ENCODE measurements at places on chromosomes 7 and 10.

- DNase-seq, result no peak
These were observed 10.8 kb downstream of the COL1A2 start for GRCh38 chr7:94405506-94405905.

- DNase-seq, result no peak
These were observed 485.1 kb downstream of the SEMA3D start for GRCh38 chr7:84701524-84702306.

- no peak for DNase-seq
These were observed 26.0 kb upstream of the GJD4 start for GRCh38 chr10:35579116-35579515.

- DNase-seq, result no peak
These were observed 233.7 kb upstream of the PTN start for GRCh38 chr7:137577184-137577583.

DNA sequence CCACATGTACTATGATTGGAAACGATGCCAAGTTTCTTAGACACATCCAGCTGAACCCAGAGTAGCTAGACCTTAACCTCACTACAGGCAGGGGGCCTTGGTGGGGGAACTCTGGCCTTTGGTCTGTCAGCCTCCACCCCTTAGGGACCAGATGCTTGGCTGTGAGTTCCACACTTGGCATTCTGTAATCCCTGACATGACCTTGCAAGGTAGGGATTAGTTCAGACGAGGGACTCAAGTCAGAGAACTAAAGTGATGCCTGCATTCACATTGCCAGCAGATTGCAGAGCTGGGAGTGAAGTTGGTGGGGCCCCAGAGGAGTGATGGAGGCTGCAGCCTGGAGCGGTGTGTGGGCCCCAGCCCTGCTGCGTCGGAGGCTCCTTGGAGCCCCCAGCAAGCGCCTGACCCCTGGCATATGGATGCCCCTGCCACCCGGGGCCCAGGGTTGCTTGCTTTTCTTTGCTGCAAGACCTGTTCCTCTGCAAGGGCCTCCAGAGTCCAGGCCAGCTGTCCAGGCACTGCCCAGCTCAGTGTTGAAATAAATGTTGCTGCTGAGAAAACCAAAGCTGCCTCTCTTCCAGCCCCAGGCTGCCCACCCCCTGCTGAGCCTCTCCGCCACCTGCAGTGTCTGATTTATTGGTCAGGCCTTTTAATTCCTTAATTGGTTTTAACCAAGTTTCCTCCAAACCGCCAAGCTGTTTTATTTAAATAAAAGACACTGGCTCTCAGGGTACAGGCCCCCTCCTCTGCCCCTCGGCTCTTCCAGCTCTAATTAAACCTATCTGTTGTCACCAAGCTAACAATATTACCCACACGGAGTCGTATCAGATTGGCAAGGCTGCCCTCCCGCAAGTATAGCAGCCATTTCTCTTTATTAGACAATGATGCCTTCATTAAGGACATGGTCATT lies 4.7 kb downstream of the NPTX2 start:
- DNase-seq, result no peak

DNA sequence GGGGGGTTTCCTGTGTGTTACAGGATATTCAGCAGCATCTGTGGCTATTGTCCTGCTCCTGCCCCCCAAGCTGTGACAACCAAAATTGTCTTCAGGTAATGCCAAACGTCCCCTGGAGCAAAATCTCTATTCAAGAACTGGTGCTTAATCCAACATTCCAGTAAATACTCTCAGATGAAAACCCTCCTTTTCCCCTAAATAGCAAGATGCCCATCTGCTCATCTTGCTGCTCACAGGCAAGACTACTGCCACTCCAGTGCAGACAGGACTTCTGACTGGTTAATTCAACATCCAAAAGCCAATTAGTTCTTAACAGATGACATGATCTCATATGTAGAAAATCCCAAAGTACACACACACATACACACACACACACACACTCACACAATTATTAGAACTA lies 20.5 kb upstream of the JAZF1 start:
- DNase-seq, result no peak

GRCh38 chr10:11849911-11850310 lies 26.8 kb downstream of the PROSER2 start:
- peak; percentile 100 for DNase-seq

DNA sequence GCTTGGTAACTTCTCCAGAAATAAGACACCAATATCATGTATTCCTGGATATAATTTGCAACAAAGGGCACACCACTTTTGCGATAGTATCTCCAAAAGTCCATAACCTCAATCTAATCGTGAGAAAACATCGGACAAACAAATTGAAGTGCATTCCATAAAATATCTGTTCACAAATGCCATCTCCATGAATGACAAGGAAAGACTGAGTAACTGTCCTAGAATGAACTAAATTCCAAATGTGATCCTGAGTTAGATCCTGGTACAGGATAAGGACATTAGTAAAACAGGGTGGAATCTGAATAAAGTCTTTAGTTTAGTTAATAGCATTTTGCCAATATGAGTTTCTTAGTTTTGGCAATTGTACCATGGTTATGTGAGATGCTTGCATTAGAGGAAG lies 384.2 kb downstream of the SUGCT start:
- no peak for DNase-seq

DNA sequence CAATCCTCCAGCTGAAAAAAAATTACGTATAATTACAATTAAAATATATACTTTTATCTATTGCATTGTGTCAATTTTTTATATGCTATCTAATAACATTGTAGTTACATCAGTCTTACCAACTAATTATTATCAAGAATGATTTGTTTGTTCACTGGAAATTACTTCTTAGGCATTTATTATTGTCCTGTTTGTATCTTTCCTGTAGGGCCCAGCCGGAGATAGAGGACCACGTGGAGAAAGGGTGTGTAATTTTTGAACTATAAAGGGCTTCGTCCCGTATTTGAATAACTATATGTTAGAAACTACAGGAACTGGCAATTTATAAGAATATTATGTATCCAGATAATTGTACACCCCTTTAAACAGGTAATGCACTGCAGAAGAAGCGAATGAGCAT lies 4.1 kb downstream of the COL1A2 start:
- DNase-seq, result no peak

DNA sequence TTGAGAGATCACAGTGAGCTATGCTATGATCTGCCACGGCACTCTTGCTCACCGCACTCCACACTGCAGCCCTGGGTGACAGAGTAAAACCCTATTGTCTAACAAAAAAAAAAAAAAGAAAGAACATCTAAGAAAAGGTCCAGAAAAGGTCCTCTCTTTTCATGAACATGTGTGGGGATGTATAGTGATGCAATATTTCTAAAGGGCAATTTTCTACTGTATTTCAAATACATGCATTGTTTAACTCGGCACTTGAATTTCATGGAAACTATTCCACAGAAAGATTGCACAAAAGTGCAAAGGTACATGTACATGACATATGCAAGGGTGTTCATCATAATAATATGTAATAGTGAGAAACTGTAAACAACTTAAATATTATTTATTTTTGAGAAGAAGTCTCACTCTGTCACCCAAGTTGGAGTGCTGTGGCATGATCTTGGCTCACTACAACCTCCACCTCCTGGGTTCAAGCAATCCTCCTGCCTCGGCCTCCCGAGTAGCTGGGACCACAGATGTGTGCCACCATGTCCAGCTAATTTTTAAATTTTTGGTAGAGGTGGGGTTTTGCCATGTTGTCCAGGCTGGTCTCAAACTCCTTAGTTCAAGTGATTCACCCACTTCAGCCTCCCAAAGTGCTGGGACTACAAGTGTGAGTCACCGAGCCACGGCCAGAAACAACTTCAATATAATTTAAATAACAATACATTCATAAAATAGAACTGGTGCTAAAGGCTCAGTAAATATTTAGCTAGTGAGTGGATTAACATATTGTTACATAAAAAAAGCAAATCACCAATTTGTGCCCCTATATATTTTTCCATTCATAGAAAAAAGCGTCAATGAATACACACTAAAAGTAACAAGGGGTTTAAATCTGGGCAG lies 1.3 kb upstream of the PPRC1 start:
- DNase-seq, result no peak

DNA sequence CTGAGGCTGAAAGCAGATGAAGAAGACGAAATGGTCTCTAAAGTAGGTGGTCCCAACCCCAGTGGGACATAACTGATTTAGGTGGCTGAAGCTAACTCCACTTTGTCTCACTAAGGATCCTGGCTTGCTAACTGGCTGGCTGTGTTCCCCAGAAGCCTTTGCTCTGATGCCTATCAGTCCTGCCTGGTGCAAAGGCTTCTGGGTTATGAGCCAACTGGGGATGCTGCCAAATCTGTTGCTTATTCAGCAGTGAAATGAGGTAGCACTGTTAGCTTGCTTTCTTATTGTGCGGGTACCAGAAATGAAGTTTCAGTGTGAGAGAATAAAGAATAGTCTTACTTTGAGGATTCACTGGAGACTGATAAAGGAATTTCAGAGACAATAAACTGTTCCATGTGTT lies 18.1 kb downstream of the PRKG1 start:
- no peak for DNase-seq

DNA sequence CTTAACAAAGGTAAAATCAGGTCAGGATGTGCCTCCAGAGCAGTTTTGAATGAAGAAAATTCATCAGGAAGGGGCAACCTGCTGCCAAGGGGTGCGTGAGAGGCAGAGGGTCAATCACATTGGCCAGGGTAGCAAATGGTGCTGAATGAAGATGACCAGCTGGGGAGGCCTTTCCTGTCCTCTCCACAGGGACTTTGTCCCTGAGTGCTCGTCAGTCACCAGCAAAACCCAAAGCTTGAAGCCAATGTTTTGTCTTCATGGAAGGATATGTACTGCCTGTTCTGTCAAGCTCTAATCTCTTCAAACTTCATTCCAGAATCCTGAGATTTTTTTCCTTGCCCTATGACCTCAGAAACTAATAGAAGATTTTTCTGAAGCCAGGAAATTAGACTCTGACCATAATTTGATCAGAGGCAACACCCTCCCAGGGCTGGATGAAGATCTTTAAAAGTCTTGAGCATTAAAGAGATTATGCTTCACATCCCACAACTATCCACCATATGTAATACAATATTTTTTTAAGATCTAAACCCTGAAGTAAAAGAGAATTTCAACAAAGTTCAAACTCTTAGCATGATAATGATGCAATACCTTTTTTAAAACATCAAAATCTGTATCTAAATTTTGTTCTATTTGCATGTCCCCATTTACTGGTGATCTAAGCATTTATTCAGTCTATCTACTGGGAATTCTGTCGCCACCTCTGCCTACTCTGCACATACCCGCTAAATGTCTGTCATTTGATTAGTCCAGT lies 243.0 kb downstream of the SNX13 start:
- no peak for DNase-seq

- no peak for DNase-seq
These were observed 8.9 kb upstream of the PKD1L1 start for GRCh38 chr7:47957156-47957555.

- no peak for DNase-seq
These were observed 17.6 kb downstream of the NUP205 start for GRCh38 chr7:135575296-135575695.

DNA sequence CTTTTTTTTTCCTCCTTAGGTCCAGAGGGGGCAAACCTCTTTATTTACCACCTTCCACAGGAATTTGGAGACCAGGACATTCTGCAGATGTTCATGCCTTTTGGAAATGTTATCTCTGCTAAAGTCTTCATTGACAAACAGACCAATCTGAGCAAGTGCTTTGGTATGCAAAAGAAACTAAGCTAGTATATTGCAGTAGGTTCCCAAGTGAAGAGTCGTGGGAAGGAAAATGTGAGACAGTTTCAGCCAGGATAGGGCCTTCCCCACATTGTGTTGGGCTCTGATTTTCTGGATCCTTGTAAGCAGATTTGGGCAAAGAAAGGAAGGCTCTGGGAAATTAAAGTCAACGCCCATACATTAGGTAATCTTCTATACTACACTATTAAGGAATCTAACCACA lies 285.6 kb downstream of the USP6NL start:
- DNase-seq, result no peak

DNA sequence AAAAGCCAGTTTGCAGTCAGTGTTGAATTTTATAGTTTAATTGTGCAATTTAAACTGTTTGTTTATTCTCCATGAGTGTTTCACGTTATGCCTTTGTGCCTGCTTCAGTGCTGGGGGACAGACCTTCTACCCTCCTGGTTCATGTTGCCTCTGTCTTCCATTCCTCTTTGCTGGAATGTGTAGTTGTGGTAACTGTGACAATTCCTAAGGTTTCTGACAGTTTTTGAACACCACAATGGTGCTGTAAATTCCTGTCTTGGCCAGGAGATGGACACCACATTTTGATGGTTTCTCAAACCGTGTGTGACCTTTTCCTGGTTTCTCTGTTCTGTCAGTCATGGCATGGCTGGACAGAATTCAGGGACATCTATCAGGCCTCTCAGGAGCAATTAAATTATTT lies 201.7 kb downstream of the BICC1 start:
- DNase-seq, result no peak

DNA sequence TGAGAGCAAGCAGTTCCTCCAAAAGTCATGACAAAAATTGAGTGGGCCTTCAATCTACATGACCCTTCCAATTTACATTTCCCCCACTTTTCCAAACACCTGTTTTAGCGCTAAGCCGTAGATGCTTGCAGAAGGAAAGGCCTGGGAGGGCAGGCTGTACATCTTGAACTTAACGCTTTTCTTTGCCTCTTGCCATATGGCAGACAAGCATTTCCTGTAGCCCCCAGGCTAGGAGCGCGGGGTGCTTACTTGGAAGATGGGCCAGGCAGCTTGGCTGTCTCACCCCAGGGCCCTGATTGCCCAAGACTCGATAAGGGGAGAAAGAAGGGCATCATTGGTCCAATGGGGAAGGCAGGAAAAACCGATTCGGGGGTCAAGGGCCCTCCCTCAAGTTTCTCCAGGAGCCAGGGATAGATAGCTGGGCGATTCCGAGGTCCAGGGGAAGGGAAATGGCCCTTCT lies 1.8 kb downstream of the HOXA10 start:
- peak; percentile 26 for DNase-seq

DNA sequence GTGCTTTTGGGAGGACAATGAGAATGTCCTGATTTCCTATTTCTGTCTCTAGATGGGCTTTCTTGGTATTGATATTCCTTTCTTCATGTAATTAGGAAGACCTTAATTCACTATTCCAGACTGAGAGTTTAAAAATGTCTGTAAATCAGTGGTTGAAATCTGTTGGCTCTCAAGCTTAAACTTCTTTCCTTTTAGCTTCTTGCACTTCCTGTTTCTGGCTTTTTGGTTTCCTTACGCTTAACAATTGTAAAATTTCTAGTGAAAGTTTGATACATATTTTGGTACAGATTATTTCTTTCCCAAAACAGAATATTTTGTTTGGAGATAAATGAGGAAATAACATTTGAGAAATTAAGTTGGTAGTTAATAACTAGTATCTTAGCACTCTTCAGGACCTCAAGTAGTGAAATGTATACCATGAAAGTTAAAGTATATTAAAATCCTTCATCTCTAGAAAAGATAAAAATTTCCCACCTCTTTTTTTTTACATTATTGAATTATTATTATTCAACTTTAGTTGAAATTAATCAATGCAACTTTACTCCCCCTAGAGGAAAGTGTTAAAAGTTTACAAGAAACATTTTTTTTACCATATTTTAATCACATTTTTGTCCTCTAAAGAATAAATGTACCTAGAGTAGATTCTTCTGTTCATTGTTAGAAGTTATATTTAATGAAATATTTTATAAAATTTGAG lies 137.2 kb downstream of the PHTF2 start:
- DNase-seq, result peak; percentile 20

- no peak for DNase-seq
These were observed 89.9 kb downstream of the RNF216 start for GRCh38 chr7:5691606-5692005.

Data from Kasumi-1 (cell line).